AG10803 (cell line): ENCODE measurements at places on chromosomes 7 and 10.

- no peak for DNase-seq
These were observed 5.4 kb downstream of the MBLAC1 start for GRCh38 chr7:100132126-100132525.

- no peak for DNase-seq
These were observed 2.9 kb upstream of the ADAM8 start for GRCh38 chr10:133279326-133280226.

GRCh38 chr10:129774736-129775401 lies 189.2 kb downstream of the EBF3 start:
- no peak for DNase-seq

- DNase-seq = no peak
These were observed 141.5 kb downstream of the EXOC4 start for GRCh38 chr7:133394369-133394768.

- DNase-seq = peak; percentile 67
These were observed at the start of gene AQP1 for GRCh38 chr7:30911561-30911969. Gene AQP1 (plus strand): TSS chr7:30911853. CDS start chr7:30911910, 57 bp downstream.
